Type B pancreatic cell (in vitro differentiated cells): ENCODE measurements at places on chromosomes 11 and 22. TPM values are rescaled to one million over a fixed set of nuclear protein-coding genes. Genes with fewer than 3 reads are reported as not detected.
A peak's percentile ranks its signal among the peaks of the same experiment; 100 is the strongest.

GNG3 gene
- 0.88 and 4.7 TPM in 2 replicates for total RNA-seq

APOL5 gene
- total RNA-seq = not detected in 2 replicates

BTBD18 gene
- not detected in 2 replicates for total RNA-seq

RIC3 gene
- total RNA-seq = 7.0 and 12.0 TPM in 2 replicates

CRYBB2 gene
- 0.33 TPM in 1 of 2 replicates, not detected in the other for total RNA-seq

SCGB1D2 gene
- not detected in 2 replicates for total RNA-seq

NCF4 gene
- total RNA-seq = 0.59 TPM in 1 of 2 replicates, not detected in the other

GSTT2B gene
- 0.50 TPM in 1 of 2 replicates, not detected in the other for total RNA-seq

PTGDR2 gene
- 2.6 and 7.9 TPM in 2 replicates for total RNA-seq

OR52I1 gene
- total RNA-seq = not detected in 2 replicates

TIMM10B gene
- 31.2 and 35.7 TPM in 2 replicates for total RNA-seq

LIPT2 gene
- 5.5 and 5.6 TPM in 2 replicates for total RNA-seq

ACRV1 gene
- not detected in 2 replicates for total RNA-seq

DNA sequence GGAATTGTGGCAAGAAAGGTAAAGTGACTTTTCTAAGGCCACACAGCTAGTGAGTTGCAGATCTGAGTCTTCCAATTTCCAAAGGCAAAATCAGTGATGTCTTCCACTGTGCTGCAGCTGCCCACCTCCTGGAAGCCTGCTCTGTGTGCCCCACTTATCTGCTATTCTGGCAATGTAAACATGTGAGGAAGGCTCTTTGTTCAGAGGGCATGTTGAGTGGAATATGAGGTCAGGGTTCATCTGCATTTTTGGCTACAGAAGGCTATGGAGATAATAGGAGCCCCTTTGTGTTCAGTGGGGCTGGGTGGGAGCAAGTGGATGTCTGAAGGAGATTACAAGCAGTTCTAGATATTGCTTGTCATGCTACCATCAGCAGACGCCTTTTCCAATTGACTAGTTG is 396.2 kb downstream of the BUD13 start:
- DNase-seq = no peak

DNA sequence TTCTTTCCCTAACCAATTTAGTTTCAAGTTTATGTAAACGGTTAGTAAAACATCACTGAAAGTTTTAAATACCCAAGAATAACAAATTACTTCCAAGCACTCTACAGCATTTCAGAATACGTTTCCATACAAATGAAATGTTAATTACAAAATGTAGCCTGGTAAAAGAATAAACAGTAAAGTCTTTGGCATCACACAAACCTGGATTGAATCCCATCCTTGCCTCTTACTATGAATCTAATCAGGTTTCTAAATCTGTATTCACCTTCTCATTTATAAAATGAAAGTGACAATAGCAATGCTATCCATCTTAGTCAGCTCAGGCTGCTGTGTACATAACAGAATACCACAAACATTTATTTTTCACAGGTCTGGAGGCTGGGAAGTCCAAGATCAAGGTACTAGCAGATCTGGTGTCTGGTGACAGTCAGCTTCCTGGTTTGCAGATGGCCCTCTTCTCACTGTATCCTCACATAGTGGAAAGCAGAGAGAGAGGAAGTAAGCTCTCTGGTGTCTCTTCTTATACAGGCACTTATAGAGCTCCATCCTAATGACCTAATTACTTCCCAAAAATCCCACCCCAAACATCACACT is 19.2 kb downstream of the FAM168A start:
- no peak for DNase-seq

GRCh38 chr11:60119710-60120109 is 31.2 kb downstream of the MS4A2 start:
- no peak for DNase-seq

- DNase-seq = peak; percentile 42
These were observed 2.4 kb downstream of the SIDT2 start for GRCh38 chr11:117180661-117181585.

DNA sequence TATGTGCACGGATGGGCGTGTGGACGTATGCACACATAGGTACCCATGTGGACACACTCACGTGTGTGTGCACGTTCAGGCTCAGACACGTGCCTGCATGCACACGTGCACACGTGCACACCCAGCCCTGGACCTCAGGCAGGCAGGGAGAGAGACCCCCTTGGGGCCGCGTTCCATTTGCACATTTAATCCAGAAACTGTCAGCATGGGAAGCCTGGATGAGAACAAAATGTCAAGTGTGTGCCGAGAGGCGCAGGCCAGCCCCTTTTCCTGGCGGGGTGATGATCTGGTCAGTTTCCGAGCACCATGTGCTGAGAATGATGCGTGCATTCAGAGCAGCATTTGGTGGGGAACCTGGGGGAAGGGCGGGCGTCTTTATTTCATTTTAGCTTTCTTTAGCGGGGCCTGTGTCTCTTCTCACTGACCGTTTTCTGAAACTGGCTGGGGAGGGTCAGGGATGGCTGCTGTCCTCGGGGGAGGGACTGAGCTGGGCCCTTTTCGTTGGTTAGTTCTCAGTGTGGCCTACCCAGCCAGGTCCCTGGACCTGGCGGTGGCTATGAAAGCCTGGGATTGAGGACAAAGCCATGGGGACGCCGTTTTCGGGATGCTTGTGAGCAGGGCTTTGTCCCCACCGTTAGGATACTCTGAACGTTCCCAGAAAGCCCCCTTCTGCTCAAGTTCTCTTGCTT is 96.3 kb downstream of the KCNQ1 start:
- DNase-seq = no peak

- no peak for DNase-seq
These were observed 5.8 kb upstream of the NUP50 start for GRCh38 chr22:45157907-45158306.

GRCh38 chr11:5243816-5244180 is 5.9 kb downstream of the HBG1 start:
- no peak for DNase-seq

GRCh38 chr11:84886344-84886743 is 740.8 kb downstream of the DLG2 start:
- DNase-seq = no peak

- DNase-seq = no peak
These were observed 9.5 kb downstream of the PRDX5 start for GRCh38 chr11:64327375-64327774.

- DNase-seq = peak; percentile 76
These were observed 122.6 kb downstream of the APOL5 start for GRCh38 chr22:35840302-35840739.

DNA sequence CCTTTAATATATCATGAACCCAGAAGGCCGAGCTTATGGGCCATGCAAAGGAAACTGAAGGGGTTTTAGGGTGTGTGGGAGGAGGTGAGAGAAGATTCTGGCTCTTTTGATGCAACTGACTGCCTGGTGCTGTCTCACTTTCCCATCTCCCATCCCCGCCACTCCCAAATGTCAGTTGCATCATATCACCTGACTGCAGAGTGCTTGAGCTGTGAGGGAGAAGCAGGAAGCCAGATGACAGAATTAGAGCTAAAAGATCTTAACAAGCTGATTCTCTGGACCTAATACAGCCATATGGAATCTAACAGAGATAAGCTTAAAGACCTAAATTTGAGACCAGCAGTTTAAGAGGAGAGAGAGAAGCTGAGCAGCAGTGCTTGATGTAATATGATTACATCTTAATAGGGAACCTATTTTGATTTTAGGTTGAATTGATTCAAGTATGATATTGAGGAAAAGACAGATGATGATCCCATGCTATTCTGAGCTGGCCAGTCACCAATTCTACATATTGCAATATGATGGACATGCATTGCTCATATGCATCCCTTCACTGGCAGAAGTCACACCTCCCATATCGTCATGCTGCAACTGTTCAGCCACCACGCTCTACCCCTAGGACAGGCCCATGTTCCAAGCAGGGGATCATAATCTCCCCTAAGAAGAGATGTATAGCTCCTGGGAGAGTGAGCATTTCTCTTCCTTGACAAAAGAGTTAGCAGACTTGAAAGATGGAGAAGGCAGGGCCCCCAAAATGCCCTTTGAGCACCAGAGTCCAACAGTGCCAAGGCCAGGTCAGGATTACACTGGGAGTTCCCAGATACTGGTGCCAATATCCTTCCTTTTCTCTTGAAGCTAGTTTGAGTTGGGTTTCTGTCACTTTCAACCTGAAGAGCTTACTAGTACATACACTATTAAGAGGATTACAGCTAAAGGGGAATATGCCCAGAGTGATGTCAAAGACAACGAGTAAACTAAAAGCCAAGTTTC is 44.9 kb downstream of the PLEKHA7 start:
- no peak for DNase-seq

- no peak for DNase-seq
These were observed 401.7 kb downstream of the TENM4 start for GRCh38 chr11:79039122-79039521.

DNA sequence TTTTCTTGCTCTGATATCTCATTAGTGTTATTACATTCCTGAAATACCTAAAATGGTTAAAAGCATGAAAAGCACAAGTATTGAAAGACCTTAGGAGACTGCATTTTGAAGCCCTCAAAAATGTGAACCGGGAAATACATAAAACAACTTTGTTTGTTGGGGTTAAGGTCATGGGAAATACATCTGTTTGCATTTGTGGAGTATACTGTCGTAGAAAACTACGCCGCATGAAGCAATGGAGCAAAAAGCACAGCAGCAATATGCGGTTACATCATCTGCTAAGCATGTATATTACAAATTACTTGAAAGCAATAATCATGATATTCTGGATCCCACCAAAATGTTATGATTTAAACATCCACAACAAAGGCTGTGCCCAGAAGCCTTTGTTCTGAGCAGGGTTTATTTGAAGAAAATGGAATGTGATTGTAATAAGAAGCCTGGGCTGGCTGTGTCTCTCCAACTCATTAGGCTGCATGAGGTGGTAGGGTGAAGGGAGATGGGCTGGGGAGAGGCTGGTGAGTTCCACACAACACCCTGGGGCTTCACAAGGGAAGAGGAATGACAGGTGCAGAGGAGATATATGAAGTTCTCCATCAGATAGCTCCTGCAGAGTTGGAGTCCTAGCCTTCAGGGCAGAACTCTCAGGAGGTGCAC is 64.7 kb upstream of the LIN7C start:
- DNase-seq = no peak

- DNase-seq = no peak
These were observed 11.8 kb downstream of the UPB1 start for GRCh38 chr22:24506802-24507438.

DNA sequence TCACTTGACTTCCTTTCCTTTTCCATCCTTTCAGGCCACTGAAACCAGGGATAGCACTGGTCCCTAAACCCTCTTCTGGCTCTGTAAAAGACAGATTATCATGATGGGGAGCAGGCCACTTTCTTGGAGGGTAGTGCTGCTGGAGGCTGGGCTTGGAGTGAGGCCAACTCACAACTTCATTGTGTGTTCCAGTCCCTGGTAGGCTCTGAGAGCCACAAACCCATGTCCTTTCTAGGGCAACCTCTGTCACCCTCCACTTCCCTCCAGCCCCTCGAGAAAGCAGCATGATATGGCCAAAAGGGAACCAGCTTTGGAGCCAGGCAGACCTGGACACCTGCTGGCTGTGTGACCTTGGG is 2.3 kb downstream of the TKFC start:
- no peak for DNase-seq

DNA sequence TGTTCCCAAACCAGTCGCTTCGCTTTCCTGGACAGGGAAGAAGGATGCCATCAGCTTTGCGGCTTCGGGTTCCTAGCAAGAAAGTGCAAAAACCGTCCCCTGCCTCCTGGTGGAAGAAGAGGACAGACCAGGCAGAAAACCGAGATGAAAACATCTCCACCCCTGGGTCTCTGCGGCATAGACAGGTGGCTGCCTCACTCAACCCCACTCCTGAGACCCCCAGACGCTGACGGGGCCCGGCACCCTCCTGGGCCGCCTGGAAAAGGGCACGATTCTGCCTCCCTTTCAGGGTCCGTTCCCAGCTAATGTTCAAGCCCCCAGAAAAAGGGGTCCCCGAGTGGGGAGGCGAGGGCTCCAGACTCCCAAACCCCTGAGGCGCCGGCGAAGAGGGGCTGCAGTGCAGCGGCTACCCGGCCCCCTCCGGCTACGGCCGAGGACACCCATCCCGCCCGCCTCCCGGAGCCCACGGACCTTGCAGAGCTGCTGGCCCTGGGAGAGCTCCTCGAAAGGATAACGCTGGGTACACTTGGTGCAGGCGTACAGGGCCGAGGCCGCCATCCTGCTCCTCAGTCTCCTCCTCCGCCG is 569 bp downstream of the FAM76B start:
- peak; percentile 72 for DNase-seq

DNA sequence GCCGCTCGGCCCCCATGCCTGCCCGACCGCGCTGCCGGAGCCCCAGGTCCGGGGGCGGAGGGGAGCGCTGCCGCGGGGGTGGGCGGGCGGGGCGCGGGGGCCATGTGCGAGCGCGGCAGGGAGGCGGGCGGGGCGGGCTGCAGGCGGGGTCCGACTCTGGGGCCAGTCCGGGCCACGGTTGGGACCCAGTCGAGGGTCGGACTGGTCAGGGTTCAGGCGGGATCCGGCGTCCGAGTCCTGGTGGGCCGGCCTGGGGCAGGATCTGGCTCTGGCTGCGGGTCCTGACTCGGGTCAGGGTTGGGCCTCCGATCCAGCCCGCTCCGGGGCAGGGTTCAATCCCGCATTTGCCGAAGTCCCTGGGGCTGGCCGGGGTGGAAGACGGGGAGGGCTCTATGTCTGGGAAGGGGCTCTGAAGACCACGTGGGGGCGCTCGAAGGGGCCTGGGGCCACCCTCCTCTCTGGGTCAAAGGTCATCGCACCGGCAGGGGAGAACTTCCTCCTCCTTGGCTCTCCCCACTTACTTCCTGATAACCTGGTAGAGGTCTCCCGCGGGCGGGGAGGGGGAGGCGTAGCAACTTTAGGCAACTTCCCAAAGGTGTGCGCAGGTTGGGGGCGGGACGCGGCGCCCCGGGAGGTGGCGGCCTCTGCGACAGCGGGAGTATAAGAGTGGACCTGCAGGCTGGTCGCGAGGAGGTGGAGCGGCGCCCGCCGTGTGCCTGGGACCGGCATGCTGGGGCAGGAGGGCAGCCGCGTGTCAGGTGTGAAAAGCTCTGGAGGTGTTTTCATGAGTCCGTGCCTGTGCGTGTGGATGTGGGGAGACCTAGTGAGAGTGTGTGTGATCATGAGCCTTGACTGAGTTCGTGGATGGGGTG is 603 bp downstream of the ESRRA start:
- DNase-seq = no peak

- DNase-seq = no peak
These were observed 257.7 kb downstream of the TBC1D22A start for GRCh38 chr22:47020166-47020565.

- no peak for DNase-seq
These were observed 17.4 kb upstream of the NAP1L4 start for GRCh38 chr11:3009481-3009880.

- no peak for DNase-seq
These were observed 67.9 kb downstream of the YAP1 start for GRCh38 chr11:102177974-102178631.

GRCh38 chr11:9656864-9657263 is 7.0 kb upstream of the SWAP70 start:
- no peak for DNase-seq

GRCh38 chr11:69640995-69641581 is at the start of gene CCND1:
Gene CCND1 (plus strand): TSS chr11:69641156. CDS start chr11:69641314, 158 bp downstream.
- peak; percentile 88 for DNase-seq

DNA sequence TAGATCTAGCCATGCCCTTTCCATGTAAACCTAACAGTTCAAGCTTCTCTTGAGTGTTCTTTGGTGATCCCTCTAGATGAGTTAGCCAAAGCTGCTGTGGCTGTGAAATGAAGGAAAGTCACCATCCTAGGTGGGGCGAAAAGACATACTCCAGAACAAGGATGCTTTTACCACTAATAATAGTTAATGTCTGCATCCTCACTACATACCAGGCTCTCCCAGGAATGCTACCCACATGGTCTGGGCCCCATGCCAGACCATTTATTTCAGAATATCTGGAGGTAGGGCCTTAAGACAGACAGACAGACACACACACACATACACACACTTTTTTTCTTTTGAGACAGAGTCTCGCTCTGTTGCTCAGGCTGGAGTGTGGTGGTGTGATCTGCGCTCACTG is 14.7 kb downstream of the ABTB2 start:
- no peak for DNase-seq
